ENCODE measurements at places on chromosomes 12 and 14. TPM values are rescaled to one million over a fixed set of nuclear protein-coding genes. Genes with fewer than 3 reads are reported as not detected.

- DNase-seq = no peak
Measured at GRCh38 chr14:63840981-63841380, 11.8 kb upstream of the SYNE2 start.

Gene OVCH1
- total RNA-seq = 3.2 TPM

DNA sequence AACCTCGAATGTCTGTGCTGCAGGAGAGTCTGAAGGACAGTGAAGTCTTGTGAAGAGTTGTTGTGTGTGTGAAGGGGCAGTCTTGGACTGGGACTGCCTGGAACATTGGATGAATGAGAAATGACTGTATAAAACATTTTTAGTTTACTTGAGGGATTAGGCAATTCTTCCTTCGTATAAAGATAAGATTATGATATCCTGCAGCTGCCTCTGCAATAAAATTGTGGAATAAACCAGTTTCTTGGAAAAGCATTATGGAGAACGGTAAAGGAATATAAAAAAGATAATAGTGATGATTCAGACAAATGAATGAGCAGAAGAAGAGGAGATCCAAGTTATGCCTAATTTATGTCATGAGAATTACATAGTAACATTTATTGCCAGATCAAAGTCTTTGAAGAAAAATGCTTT is 30.9 kb upstream of the LUM start:
- no peak for DNase-seq

DNA sequence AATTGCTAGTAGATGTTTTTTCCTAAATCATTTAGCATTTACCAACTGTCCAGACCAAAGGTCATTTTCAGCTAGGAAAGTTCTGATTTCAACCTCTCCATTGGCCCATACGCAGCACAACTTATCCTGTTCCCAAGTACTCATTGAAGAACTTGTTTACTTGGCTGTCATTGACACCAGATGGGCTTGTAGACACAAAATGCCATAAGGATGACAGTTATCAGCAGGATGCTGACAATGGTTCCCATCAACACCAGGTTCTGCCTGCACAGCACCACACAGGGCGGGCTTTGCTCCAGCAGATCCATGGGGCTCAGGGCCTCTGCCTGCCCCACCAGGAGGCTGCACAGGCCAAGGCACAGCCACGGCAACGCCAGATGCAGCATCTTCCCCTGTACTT is 36.5 kb upstream of the TMPRSS12 start:
- no peak for DNase-seq

Gene ADAM21
- total RNA-seq = not detected

Gene FAM222A
- 7.9 TPM for total RNA-seq

Gene DHH
- total RNA-seq = 0.56 TPM

GRCh38 chr12:125890971-125891370 is 825.7 kb downstream of the AACS start:
- no peak for DNase-seq

GRCh38 chr12:12986775-12987331 is 13.2 kb downstream of the HEBP1 start:
- no peak for DNase-seq

DNA sequence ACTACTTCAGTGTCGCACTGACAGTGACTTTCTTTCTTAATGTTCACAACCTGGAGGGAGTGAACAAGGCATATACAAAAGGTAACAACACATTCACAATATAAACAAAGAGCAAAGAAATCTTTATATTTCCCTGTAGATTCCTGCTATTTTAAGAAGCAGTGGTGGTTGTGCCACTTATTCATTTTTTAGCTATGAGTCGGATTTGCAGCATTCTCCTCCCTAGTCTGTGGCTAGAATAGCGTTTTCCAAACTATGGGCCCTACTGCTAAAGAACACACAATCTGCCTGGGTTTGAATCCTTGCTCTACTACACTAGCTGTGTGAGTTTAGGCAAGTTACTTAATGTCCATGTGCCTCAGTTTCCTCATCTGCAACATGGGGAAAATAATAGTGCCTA is 18.6 kb upstream of the MDM1 start:
- no peak for DNase-seq

Gene HRK
- 1.9 TPM for total RNA-seq

- no peak for DNase-seq
Measured at GRCh38 chr12:22700106-22700505, 75.1 kb downstream of the ETNK1 start.

Gene PAPLN
- total RNA-seq = 0.99 TPM

GRCh38 chr14:90045616-90046015 is 16.2 kb upstream of the KCNK13 start:
- no peak for DNase-seq

DNA sequence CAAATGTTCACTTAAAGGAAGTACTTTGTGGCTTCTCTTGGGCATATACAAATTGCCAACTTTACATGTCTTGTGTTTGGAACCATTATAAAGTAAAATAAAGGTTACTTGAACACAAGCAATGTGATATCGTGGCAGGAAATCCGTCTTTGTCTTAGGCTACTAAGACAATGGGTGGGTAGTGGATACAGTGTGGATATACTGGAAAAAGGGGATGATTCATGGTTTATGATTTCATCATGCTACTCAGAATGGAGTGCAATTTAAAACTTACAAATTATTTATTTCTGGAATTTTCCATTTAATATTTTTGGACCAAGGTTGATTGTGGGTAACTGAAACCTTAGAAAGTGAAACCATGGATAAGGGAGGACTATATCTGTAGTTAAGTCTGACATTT is 48.4 kb downstream of the MYRFL start:
- no peak for DNase-seq

Gene CDKN3
- 31.0 TPM for total RNA-seq

DNA sequence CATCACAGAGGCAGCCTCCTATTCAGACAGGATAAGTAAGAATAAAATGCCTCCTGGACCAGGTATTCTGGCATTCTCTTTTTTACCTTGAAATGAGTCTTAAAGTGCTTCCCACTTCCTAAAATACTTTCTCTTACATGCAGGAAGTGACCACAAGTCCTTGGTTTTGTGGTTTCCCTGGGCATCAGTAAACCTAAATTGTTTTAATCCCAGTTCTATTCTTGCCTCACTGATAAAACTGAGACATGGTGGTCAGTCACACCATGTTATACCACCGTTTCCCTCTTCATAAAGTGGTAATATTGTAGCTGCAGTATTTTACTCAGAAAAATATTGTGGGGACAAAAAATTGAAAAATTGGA is 1.2 kb upstream of the SALL2 start:
- DNase-seq = no peak

Gene LBHD2
- total RNA-seq = not detected

- DNase-seq = peak; percentile 49
Measured at GRCh38 chr14:101075025-101075800, 171.7 kb upstream of the RTL1 start.

DNA sequence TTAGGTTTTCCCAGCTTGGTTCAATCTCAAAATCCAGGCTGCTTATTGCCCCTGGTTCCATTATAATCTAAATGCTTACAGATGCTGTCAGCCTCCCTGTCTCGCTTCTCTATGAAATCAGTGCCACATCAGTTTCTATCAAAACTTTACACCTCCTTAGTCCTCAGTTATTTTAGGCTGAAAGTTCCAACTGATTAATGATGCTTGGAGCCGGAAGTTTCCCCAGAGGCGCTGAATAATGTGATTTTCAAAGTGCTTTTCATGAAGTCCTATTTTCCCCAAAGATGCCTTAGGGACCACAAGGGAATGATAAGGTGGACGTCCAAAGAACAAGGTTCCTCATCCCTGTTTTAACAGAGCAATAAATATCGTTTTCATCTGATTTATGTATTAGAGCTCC is 262.4 kb upstream of the RMST start:
- no peak for DNase-seq

Measured in type B pancreatic cell (in vitro differentiated cells).